Fibroblast of skin of right biceps (primary cell): ENCODE measurements at places on chromosomes 4 and X.
A peak's percentile ranks its signal among the peaks of the same experiment; 100 is the strongest.

DNA sequence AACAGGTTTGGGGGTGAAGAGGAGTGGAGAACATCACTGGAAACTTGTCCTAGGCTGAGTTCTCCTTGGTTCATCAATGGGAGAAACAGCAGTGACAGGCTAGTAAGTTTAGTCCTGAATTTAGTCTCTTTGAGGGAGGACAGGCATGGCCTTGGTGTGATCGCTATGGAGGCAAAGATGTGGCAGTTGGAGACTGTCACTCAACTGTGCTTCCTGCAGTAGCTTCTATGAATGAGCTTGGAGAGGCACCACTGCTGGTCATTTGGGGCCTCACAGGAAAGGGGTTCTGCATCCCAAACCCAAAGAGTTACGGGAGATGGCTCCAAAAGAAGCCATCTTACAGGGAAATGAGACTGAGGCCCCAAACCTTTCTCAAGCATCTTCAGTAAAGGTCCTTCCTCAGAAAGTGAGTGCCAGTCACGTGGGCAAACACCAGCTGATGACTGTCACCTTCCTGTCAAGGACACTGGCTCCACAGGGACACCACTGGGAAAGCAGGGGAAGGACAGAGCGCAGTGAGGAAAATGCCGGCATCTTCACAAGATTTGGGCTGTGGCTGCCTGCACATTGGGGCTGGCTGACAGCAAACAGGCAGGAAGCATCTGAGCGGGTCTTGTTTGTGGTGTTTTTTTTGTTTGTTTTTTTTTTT lies 7.2 kb downstream of the MRFAP1 start:
- no peak for DNase-seq

GRCh38 chrX:46737041-46737440 lies 21.9 kb downstream of the SLC9A7 start:
- DNase-seq, result peak; percentile 43

- DNase-seq, result no peak
These were observed 45.5 kb upstream of the PBDC1 start for GRCh38 chrX:76127341-76127740.

DNA sequence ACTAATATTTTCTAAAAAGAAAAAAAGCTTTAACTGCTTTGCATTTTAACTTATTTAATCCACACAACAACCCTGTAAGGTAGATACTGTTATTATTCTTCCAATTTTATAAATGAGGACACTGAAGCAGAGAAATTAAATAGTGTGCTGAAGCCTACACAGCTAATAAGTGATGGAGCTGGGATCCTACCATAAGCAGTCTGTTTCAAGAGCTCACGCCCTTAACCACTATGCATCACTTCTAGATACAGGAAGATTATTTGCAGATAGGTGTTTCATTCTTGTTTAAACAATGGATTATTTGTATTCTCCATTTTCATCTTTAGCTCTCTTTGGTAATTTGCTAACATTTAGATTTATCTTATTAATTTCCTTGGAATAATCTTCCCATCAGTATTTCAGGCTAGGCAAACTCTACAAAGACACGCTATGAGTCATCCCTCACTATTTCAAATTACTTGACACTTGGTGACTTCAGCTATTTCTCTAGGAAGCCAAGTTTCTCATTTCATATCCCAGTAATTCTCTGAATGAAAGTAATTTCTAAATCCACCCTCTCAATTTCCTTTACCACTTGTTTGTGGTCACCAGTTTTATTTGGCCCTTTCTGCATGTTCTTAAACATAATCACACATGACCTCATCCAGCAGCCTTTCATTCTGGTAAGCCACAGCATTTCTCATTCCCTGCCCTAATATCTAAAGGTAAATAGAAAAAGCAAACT lies 67.3 kb downstream of the ASB9 start:
- DNase-seq, result peak; percentile 81

DNA sequence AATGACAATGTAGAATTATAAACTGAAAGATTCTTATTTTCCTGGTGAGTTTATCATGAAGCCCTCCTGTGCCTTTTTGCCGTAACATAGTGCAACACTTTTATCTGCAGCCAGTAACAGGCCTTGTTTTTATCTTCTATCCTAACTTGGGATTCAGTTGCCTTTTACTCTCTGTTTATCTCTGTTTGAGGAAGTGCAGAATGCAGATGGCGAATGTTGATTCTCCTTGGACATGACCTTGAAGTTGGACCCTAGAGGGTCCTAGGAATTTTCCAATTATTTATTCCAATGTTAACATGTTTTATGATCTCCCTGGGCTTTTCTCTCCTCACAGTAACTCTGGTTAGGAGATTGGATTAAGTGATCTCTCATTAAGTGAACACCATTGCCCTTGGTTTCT lies 165.0 kb downstream of the FMR1NB start:
- DNase-seq, result no peak

- DNase-seq, result no peak
These were observed 37.1 kb downstream of the ATOH1 start for GRCh38 chr4:93865650-93866049.

DNA sequence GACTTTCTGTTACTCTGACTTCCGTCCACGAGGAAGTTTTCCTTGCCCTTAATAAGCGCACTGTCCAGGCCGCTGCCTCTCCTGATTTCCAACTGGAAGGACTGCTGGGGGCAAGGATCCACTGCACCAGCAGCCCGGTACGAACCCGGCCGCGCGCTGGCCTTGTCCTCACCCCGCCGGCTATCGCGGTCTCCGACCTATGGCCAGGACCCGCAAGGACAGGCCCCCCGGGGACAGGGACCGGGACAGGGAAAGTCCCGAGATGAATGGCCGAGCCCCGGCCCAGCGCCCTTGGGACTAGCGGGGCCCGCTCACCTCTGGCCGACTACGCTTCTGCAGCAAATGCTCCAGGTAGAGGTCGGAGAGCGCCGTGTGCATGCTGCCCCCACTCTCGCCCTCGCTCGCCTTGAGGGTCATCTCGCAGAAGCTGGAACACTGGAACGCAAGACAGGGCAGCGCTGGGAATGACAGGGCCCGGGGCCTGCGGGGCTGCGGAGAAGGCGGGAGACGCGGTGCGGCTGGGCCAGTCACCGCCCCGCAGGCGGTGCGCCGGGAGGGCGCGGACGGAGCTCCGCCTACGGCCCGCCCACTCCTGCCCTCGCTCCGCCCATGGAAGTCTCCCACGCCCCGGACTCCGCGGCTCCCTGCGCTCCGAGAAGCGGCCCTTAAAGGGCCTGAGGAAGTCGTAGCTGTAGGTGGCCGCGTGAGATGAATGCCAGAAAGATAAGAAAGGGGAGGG lies at the start of gene MPP1:
MPP1 (minus strand) TSS at position 529 of the 739 bp plus-strand sequence; CDS start at position 417, 112 bp downstream.
- DNase-seq, result peak; percentile 65

DNA sequence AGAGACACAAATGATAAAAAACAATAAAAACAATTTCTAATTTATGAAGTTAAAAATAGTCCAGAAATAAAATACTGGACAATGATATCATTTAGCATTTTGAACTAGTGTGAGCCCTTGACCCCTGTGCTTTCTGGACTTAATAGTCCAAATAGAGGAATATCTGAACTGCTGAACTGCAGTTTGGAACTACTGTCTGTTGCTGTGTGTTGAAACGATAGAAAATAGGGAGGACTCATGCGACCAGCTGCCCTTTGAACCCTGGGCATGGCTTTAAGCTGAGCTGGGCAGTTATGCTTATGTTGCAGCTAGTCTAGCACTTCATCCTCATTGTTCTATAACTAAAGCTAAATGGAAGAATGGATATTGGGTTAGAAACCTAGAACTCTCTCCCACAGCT lies 99.5 kb downstream of the FMR1NB start:
- no peak for DNase-seq

- peak; percentile 8 for DNase-seq
These were observed 6.5 kb downstream of the RPL39 start for GRCh38 chrX:119784747-119785446.

- DNase-seq, result no peak
These were observed 111.2 kb downstream of the ZNF518B start for GRCh38 chr4:10346023-10346422.

DNA sequence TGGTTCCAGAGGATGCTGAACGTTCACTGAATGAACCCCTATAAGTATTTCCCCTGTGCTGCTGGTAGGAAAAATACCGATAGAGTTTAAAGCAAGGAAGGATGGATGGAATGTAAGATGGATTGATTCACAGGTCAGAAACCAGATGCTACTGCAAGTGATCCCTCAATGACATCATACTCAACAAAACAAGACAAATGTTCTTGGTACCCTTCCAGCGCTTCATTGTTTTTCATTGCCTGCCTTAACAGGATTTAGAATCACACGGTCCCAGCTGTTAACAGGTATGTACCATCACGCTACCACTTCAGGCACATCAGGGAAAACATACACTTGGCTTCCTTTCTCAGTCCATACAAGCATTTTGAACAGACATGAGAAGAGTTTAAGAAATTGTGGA lies 118.1 kb upstream of the TLR3 start:
- DNase-seq, result peak; percentile 59

DNA sequence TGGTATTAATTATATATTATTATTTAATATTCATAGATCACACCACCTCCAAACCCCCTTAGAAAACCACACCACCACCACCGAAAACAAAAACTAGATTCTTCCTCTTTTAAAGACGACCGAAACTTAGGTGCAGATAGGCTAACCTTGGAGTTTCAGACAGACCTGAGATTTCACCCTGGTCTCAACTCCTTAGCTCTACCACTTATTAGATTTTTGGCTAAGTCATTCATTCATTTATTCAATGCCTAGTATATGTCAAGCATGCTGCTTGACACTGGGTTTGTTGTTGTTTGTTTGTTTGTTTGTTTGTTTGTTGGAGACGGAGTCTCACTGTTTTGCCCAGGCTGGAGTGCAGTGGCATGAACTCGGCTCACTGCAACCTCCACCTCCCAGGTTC lies 9.5 kb upstream of the BMP2K start:
- DNase-seq, result no peak

GRCh38 chrX:32443841-32444240 lies 767.5 kb downstream of the DMD start:
- no peak for DNase-seq

DNA sequence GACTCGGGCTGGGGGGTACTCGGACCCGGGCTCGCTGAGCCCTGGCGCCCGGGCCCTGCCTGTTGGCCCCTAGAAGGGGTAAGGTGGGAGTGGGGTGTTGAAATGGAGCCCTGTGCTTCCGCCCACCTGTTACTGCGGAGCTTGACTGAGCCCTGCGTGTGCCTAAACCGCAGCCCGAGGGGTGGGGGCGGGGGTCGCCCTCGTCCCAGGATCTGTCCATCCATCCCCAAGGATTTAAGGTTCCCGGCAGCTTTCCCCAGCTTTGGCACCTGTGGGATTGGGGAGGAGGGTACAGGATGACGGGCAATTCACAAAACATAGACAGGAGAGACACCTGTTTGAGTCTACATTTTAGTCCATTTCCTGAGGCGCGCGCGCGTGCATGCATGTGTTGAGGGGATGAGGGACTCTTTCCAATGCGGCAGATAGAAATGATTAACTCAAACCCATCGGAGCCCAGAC lies 779 bp downstream of the GABRQ start:
- no peak for DNase-seq

- DNase-seq, result no peak
These were observed 201.0 kb upstream of the STK26 start for GRCh38 chrX:131821945-131822622.

- DNase-seq, result no peak
These were observed 95.7 kb upstream of the IQCM start for GRCh38 chr4:149911354-149911753.

GRCh38 chr4:48315728-48316630 lies 25.4 kb upstream of the SLAIN2 start:
- DNase-seq, result peak; percentile 70

GRCh38 chrX:27751976-27752375 lies 55.8 kb upstream of the MAGEB10 start:
- DNase-seq, result peak; percentile 4

DNA sequence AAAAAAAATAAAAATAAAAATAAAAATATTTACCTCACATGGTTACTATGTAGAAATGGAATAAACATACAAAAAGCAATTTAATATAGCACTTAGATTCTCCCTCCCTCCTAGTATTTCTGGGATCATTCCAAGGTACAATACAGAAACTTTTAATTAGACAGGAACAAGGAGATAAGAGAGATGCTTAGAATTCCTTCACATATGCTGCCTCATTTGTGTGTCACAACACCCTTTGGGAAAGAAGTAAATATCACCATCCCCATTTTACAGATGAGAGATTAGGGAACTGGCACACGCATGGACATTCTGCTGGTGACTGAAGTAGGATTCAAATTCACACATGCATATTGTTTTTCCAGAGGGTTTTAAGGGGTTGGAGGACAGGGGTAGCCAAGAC lies 164.2 kb downstream of the APBB2 start:
- no peak for DNase-seq

GRCh38 chrX:81280148-81280547 lies 78.2 kb downstream of the SH3BGRL start:
- DNase-seq, result no peak

- no peak for DNase-seq
These were observed 22.3 kb upstream of the GPC3 start for GRCh38 chrX:134007716-134008115.

GRCh38 chr4:112677519-112678091 lies 40.7 kb downstream of the LARP7 start:
- no peak for DNase-seq
